ENCODE measurements at places on chromosomes 4 and X.

DNA sequence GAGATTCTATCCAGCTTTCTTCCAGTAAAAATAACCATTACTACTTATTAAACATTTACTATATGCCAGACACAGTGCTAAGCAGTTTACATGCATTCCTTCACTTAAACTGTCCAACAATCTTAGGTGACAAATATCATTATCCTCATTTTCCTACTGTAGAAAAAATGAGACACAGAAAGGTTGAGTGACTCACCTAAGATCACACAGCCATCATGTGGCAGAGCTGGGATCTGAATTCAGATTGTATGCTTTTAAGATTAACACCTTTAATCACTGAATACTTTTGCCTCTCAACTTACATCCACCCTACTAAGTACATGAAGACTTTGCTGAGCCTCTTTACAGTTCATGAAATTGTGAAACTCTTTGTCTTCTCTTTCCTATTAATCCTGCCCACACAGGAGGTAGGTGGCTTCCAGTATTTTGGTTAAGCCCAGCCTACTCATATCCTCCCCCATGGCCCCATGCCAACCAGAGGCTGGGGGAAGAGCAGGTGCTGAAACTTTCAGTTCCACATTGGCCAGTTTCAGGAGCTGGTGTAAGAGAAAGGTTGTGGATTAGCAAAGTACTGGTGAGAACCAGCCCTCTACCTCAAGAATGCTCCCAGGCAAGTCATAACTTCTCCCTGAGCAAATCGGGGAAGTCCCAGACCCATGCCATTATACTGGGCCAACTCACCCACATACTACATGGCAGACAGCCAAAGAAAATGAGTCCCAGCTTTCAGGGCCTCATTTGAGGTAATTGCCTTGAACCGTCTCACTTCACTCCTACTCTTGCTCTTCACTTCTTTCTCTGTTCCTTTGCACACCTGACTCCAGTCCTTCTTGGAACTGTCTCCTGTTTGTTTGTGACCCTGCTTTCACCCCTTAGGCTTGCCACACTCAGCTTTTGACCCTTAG, 211.1 kb downstream of the GUCY2F start:
- DNase-seq: no peak

DNA sequence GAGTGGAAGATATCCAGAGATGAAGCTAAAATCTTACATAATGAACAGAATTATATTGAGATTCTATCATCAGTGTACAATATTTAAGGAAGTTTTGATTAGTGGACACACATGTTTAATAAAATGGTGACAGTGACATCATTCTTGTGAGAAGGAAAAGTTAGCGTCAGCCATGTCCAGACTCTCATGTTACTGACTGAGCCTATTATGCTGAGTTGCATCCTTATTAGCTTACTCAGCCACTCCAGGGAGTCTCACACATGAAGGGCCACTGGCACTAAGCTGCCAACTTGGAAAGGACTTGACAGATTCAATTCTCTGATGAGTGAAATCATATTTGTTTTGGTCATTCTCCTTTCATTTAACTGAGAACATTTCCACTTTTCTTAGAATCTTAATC, 170.6 kb downstream of the BANK1 start:
- DNase-seq: no peak

DNA sequence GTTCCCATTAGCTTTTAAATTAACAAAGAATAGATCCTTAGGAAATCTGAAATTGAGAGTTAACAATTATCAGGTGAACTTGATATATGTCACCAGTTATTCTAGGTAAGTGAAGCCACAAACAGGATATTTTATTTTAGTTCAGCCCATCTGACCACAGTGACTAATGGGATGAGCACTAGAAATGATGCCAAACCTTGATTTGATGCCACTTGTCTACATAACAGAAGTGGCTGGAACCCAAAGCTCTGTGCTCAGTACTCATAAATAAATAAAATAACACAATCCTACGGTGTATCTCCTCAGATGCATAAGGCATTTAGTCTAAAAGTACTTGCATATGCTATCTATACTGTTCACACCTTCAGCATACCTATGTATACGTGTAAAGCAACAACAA, 12.2 kb downstream of the SLITRK4 start:
- DNase-seq: no peak

DNA sequence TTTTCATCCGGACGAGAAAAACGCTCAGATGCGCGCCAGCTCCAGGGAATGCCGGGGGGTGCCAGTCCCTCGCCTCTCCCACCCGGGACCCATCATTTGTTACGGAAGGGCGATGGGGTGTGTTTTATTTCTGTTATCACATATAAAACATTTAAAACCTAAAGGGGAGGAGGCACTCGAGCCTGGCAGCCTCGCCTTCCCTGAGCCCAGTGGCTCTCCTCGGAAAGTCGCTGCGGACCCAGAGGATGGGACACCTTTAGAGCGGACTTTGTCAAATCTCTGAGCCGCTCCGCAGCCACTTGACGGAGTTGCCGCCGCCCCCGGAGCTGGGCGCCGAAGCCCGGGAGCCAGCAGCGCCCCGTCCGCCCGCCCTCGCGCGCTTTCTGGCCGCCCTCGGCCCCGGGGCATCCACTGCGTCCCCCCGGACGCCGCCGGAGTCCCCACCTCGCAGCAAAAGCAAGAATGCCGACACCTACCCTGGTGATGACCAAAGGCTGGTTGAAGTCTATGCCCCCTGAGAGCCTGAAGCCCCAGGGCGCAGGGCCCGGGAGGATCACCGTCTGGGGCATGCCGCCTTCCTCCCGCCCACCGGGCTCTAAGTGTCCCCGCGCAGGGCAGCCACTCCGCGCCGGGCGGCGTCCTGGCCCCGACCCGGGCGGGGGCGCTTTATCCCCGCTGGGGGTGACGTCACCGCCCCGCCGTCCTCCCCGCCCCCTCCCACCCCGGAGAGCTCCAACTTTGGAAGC, at the start of gene PDLIM3:
Gene PDLIM3 (minus strand): TSS at position 642 of the 746 bp plus-strand sequence. CDS start 73 bp downstream, at position 569.
- peak; percentile 40 for DNase-seq

GRCh38 chr4:121950680-121951520, 960 bp downstream of the TRPC3 start:
- peak; percentile 26 for DNase-seq

DNA sequence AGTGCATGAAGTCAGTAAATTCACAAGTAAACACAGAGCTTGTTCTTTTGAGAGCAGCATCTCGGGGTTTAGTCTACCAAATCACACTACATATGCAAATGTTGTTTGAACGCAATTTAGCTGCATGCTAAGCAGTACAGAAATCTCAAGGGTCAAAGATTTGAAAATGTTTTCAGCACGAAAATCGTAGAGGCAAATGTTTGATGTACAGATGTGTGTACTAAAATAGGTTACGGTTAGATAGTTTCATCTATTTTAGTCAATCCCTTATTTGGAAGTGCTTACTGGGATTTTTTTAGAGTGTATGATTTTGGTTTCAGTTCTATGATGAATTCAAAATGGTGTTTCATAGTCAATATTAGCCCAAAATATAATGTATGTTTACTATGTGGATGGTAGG, 1928.2 kb upstream of the TENM3 start:
- DNase-seq: no peak

GRCh38 chrX:97372001-97372766, 488.5 kb downstream of the RPA4 start:
- DNase-seq: no peak

GRCh38 chrX:54807524-54808108, at the start of gene MAGED2:
MAGED2 (plus strand) TSS chrX:54807745; CDS start chrX:54809332, 1,587 bp downstream.
- peak; percentile 43 for DNase-seq

- DNase-seq: no peak
Measured at GRCh38 chrX:135535077-135535940, 14.8 kb downstream of the INTS6L start.

DNA sequence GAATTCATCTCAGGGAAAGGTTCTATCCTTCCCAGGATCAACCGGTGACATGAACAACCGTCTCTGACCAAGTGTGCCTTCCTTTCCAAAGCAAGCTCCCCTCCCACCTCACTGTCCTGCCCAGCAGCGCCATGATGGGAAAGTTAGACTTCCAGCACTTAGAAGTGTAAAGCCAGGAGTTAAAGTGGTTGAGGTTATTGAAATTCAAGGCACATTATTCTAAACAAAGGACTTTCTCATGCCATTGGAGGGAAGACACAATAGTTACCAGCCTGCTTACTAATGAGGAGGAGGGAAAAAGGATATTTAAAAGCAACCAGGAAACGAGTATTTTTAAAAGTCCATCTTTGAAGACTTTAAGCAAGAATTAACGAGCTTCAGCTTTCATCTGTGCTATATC, 96.8 kb downstream of the NSUN7 start:
- DNase-seq: no peak

Data from endothelial cell (in vitro differentiated cells).